Activated T-helper 1 cell treated with anti-CD3 and anti-CD28 coated beads, Interleukin-2, amount 50 U/mL, for 16 hours (primary cell): ENCODE measurements at places on chromosomes 2 and 18.

- DNase-seq, result no peak
These were observed 98.4 kb upstream of the SP3 start for GRCh38 chr2:174063492-174064092.

GRCh38 chr2:5064687-5065086 lies 627.5 kb upstream of the SOX11 start:
- no peak for DNase-seq

DNA sequence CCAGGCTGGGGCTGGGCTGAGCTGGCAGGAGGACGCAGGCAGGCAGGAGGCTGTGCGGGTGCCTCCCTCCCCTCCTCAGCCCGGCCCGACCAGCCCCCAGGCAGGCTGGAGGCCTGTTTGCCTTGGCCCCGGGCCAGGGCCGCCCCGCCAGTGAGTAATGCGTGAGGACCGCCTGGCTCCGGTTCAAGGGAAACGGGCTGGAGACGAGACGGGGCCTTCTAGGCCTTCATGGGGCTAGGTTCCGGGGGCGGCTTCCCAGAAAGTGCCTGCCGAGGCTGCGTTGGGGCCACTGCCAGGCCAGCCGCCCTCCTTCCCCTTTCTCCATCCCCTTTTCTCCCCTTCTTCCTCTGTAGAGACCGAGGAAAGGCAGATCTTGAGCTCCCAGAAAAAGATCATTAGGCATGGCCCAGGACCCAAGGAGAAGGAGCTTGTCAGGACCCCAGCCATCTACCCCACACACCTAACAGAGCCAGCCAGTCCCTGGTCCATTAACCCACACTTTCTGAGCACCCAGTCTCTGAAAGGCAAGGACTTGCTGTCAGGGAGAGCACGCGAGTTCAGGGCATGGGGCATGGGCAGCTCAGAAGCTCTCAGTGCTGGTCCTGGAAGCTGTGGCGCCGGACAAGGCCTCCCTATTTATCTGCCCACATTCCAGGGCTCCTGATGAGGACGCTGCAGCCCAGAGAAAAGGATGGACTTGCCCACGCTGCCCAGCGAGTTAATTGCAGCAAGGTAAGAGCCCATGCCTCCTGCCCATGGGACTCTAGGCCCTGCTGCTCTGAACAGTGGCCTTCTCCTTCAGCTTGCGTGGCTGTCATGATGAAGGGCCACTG lies 48.5 kb downstream of the SMAD7 start:
- no peak for DNase-seq

GRCh38 chr2:54850171-54851122 lies 127.0 kb downstream of the EML6 start:
- no peak for DNase-seq

DNA sequence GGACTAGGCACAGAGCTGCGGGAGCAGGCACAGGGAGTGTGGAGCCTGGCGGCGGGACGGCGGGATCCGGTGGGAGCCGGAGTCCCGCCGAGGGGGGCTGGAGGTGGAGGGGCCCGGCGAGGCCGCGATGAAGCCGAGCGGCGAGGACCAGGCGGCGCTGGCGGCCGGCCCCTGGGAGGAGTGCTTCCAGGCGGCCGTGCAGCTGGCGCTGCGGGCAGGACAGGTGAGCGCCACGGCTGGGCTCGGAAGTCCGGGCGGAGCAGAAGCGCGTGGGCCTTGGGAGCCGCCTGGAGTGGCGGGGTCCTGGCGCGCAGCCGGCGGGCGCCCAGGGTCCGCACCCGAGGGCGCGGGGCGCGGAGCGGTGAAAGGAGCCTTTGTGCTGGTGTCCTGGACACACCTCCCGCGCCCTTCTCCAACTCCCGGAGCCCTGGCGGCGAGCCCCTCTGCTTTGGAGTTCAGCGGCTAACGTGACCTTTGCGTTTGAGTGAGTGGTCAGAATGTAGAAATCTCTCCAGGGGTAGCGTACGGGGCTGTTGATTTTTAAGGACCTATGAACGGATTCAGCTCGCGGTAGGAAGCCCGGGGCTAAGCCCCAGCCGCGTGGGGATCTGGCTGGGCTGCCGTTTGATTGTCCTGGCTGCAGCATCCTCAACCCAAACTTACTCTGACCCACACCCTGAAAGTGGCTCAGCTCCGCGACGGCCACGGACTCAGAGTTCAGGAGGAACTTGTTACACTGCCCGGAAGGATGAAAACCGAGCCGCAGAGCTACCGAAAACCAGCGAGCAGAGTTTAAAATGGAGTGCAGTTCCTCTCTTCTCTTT lies 448 bp downstream of the IMPA2 start:
- DNase-seq, result no peak

DNA sequence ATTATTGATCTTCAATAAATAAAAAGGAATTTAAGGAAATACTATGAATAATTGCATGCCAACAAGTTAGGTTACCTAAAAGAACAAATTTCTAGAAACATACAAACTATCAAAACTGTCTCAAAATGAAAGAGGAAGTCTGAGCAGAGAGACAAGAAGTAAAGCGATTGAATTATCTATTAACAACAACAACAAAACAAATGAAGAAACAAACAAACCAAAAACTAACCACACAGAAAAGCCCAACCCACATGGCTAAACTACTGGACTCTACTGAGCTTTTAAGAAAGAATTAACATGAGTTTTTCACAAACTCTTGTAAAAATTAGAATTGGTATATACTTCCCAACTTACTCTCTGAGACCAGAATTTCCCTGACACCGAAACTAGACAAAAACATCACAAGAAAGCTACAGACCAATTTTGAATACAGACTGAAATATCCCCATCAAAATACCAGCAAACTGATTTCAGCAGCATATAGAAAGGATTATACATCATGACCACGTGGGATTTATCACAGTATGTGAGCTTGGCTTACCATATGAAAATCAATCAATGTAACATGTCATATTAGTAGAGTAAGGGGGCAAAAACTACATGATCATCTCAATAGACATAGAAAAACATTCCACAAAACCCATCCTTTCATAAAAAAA lies 16.6 kb upstream of the GALNT1 start:
- no peak for DNase-seq

DNA sequence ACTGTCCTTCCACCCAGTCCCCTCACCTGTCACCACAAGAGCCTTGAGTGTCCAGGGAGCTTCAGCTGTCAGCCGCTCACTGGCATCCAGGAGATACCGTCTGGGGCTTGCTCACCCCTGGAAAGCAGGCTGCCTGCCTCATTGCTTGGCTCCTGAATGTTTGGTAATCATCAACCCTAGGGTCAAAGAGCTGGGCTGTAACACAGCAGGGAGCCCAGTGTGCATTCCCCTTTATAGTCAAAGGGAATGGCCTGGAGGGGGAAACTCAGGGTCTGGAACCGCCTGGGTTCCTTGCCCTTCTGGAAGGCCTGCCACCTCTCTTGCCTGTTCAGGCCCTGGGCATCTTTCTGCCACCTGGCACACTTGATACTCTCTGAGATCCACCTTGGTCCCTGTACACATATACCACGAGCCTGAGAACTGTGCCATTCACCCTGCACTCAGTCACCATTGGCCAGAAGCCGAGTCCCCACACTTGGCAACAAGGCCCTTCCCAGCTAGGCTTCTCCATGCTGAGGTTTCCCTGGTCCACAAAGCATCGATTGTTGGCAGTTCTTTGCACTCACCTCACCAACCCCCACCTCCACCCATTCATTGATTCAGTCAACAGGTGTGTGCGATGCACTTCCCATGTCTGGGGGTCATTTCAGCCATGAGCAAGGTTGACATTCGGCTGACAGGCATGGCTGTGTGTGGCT lies 35.0 kb downstream of the TPRKB start:
- DNase-seq, result no peak

DNA sequence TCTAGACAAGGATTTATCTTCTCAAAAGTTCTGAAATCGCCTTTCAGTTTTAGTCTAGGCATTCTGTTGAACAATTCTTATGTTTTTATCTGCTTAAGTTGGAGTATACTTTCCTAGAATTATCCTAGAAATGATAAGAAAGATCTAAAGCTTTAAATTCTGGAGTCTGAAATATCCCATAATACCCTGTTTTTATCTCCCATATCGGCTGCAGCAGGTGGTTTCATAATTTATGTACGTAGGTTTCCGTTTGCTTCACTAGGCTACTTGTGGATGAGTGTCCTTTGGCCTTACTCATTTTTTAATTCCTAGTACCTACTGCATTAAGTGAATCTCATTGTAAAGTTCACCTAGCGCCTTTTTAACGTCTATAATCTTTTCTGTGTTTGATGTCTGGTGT lies 58.5 kb upstream of the MGAT5 start:
- DNase-seq, result no peak

DNA sequence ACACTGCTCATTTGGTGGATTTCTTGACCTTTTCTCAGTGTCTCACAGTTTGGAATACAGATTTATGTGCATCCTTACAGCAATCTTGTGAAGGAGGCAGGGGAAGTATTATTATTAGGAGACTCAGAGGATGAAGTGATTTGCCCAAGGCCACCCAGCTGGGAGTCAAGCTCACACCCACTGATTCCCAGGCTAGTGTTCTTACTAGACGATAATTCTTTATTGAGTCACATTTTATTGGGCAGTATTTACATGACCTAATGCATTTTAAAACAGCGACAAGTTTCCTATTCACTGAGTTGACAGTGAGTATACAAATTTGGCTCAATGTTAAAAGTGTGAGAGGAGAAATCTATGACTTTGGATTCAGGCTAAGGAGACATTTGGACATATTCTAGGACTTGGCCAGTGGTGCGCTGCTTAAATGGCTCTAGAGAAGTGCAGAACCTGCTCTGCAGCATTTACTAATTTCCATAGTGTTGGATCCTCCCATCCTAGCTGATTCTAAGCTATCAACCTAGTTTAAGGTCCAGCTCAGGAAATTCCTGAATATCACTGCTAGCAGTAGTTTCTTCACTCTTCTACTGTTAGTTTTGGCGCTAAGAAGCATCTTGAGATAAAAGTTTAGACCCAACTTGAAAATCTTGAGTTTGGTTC lies 199.3 kb downstream of the MTX2 start:
- no peak for DNase-seq

DNA sequence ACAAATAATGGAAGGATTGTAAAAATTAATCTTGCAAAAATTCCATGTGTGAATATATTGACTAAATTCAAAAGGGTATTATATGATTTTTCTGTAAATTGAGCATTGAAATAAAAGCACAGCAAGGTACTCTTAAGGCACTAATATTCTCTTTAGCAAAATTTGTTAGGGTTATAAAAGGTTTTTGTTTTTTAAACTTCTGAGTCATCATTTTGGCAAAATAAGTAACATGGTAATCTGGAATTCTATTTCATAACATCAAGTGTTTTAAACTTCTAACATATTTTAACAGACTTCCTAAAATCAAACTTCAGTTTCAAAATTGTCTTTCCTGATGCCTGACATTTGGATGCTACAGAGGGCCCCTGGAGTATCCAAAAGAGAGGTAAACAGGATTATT lies 12.5 kb upstream of the INPP4A start:
- no peak for DNase-seq

- no peak for DNase-seq
These were observed 171.0 kb downstream of the OSR1 start for GRCh38 chr2:19187323-19188020.

- no peak for DNase-seq
These were observed 55.7 kb downstream of the KLHL14 start for GRCh38 chr18:32717126-32717525.

GRCh38 chr2:73266061-73266901 lies 18.0 kb downstream of the FBXO41 start:
- DNase-seq, result no peak

DNA sequence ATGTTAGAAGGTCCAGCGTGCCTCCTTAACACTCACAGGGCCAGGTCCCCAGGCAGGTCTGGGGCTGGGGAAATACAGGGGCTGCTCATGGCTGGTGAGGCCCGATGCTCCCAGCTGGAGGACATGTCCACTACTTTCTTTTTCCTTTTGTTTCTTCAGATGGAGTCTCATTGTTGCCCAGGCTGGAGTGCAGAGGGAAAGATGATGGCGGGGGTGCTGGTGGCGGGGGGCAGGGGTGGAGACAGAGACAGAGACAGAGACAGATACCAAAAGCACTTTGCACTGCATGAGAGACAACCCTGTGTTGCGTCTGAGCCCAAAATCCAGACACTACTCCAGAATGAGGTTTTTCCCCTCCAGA lies 211.0 kb downstream of the SH3BP4 start:
- DNase-seq, result no peak

DNA sequence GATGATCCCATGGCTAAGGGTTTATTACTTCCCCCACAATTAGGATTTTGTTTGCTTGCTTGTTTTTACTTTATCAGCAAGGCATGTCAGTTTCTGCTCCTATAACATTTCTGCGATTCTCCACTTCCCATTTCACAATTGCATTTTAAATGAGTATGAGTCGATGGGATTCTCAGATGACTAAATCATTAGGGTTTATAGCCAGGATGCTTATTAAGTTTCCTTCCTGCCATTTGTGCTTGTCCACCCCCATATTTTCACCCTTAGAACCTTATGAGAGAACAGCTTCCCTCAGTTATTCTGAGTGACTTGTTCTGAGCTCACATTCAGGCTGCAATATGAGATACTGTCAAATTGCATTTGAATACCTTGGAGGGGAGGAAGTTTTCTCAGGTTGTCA lies 37.9 kb upstream of the C1GALT1C1L start:
- DNase-seq, result no peak

DNA sequence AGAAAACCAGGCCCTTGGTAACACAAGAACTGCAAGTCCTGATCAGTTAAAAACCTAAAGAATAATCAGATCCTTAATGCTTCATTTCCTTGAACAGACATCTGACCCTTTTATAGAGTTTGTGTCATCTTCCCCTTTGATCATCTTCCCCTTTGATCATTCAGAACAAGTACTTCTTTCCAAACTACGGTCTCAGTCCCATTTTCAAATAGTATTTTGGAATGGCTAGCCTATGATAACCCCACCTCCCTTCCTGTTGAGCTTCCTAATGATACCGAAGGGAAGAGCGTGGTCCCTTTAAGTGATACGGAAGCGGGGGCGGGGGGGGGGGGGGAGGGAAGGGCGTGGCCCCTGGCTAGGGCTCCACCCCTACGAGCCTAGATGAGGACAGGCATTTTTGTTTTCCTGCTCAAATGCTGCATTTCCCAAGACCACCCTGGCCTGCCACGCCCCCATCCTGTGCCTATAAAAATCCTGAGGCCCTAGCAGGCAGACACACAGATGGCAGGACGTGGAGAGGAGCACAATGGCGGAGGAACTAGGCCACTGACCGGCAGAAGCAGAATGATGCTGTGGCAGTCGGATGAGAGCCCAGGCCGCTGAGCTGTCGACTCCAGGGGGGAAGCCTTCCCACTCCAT lies 24.1 kb upstream of the CHRNA1 start:
- DNase-seq, result no peak

DNA sequence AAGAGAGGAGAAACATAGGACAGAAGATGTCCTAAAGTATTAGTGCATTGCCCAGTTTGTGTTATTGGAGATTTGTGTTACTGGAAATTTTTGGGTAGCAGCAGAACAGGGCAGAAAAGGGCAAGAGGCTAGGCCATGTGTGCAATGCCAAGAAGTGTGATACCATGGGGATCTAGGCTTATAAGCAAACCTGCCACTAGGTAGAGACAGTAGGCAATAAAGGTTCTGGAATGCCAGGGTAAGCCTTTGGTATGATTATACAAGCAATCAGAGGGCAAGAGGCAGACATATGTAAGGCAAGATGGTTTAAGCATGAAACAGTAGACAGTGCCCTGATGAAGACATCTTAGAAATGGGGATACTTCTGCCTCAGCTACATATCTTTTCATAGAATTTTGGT lies 12.3 kb upstream of the CERS6 start:
- DNase-seq, result no peak

- no peak for DNase-seq
These were observed 306.2 kb upstream of the KCNJ3 start for GRCh38 chr2:154392256-154392655.
